ENCODE measurements at places on chromosomes 2 and 18.

DNA sequence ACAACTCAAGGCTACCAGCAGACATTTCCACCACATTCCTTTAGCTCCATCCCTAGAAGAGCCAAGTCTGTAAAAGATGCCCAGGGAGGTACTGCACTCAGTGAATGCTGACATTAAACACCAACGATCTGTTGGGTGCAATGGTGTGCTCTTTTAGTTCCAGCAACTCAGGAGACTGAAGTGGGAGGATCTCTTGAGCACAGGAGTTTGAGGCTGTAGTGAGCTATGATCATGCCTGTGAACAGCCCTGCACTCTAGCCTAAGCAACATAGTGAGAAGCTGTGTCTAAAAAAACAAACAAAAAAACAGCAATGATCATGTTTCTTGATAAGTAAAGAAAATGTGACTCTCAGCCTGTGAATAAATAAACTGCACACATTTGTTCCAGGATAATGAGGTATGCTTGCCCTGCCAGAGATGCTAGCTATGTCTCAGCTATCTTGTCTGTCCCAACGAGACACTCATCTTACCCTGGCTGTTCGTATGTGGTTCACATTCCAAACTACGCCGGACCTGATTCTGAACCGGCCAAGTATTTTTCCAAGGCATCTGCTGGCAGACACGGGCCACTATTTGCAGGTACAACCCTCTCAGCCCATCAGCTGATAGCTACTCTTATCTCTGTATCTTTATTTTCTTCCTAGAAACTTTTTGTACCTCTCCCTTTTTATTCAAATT, 21.8 kb downstream of the TMEM182 start:
- no peak for DNase-seq

GRCh38 chr2:233459426-233459825, 105.1 kb downstream of the DGKD start:
- DNase-seq = no peak

- DNase-seq = no peak
Measured at GRCh38 chr2:73359915-73360697, 25.5 kb upstream of the ALMS1 start.

DNA sequence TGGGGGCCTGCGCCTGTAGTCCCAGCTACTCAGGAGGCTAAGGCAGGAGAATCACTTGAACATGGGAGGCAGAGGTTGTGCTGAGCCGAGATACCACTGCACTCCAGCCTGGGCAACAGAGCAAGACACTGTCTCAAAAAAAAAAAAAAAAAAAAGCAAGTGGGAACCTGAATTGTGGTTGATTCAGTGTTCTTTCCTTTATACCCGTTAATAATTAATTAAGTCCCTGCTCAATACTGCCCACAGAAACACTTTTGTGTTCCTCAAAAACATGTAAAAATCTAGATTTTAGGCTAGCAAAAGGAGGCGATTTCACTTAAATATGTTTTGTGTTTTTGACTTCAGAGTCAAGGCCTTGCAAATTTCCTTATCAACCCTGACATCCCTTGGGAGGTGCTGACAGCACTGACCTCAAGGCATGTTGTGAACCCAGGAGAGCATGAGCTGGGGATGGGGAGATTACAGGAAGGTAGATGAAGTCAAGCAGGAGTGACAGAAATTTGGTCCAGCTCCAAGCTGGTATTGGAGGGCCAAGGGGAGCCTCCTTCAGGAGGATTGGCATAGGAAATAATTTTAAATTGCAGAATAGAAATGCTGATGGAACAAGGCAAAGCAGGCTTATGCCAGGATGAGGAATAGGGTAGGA, 89.0 kb upstream of the PNPT1 start:
- no peak for DNase-seq

- DNase-seq = no peak
Measured at GRCh38 chr2:219468410-219469185, 30.1 kb upstream of the GMPPA start.

DNA sequence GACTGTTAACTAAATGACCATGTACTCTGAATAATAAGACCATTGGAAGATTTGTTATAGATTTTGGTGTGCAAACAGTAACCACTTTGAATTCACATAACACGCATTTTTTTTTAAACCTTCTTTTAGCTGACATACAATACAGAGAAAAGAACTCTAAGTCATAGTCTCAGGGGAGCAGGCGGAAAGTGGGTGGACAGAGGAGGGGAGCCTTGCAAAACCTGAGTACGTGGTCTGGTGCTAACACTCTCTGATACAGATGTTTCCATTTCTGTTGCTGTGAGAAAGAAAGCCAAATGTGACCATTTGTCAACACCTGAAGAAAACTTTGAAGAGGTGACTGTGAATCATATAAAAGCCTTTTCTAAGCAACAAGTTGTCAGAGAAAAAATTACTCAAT, 151.8 kb upstream of the GCFC2 start:
- no peak for DNase-seq

DNA sequence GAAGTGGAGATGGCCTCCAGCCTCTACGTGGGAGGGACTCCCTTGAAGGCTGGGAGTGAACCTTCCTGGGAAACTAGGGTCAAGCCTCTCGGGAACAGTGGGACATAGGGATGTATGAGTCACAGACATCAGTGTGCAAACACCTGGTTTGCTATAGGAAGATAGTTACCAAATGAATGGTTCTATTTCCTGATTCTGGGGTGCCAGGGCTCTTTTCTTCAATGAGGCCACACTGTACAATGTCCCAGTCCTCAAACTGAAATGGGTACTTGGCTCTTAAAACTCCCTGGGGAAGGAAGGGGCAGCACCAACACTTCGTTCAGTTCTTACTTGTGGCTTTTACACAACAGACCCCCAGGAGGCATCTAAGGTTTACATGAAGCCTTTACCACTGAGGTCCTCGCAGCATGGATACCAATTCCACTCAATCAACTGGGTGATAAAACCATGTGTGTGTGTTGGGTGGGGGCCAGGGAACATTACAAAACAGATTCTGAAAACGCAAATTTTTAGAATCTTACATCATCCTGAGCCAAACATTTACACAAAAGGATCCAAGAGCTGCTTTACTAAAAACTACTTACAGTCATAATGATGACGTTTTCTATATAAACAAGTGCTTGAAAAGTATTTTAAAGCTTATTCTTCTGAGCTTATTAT, 10.4 kb downstream of the ERFE start:
- no peak for DNase-seq

DNA sequence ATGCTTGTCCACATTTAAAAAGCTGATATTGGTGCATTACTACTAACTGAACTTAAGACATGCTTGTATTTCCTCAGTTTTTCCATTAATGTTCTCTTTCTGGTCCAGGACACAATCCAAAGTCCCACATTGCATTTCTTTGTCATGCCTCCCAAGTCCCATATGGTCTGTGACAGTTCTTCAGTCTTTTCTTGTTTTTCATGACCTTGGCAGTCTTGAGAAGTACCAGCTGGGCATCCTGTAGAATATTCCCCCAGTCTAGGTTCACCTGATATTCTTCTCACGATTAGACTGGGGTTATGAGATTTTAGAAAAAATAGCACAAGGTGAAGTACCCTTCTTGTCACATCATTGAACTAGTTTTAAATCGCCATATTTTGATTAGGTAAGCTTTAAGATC, 10.3 kb upstream of the ZBTB14 start:
- DNase-seq = no peak

- DNase-seq = no peak
Measured at GRCh38 chr18:39232490-39232889, 1666.9 kb upstream of the CELF4 start.

DNA sequence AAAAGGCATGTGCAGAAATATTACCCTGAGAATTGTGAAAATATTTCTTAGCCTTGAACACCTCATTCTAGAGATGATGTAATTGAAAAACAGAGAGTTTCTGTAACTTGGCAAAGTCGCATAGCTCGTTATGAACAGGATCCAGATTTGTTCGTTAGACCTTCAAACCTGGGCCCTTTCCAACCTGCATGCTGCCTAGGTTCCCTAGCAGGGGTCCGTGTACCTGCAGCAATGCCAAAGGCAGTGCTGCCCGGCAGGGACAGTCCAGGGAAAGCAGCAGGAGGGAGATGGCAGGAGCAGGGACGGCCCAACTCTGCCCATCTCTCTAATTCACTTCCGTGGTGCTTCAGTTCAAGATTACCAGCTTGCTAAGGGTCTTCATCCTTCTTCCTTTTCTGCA, 12.0 kb downstream of the PIEZO2 start:
- DNase-seq = no peak

DNA sequence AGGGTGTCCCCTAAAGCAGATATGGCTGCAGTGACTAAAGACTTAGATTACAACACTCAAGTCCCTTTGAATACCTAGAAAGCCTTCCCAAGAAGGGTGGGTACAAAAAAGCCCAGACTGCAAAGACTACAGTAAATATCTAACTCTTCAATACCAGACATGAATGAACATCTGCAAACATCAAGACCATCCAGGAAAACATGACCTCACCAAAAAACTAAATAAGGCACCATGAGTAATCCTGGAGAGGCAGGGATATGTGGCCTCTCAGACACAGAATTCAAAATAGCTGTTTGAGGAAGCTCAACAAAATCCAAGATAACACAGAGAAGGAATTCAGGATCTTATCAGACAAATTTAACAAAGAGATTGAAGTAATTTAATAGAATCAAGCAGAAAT, 138.2 kb upstream of the OTOS start:
- no peak for DNase-seq

Data from NCI-H187 (cell line).